Cardiac atrium fibroblast (primary cell): ENCODE measurements at places on chromosomes 7 and 10. TPM values are rescaled to one million over a fixed set of nuclear protein-coding genes. Genes with fewer than 3 reads are reported as not detected.

The NYAP1 gene
- total RNA-seq: 2.4 and 7.0 TPM in 2 replicates

The SFMBT2 gene
- 2.4 and 2.9 TPM in 2 replicates for total RNA-seq

The SPDYE16 gene
- not detected in 2 replicates for total RNA-seq

The TFPI2 gene
- 814 and 1,067 TPM in 2 replicates for total RNA-seq

The CALCR gene
- not detected in 2 replicates for total RNA-seq

The UCN3 gene
- not detected in 2 replicates for total RNA-seq

The PNLIPRP1 gene
- total RNA-seq: not detected in 2 replicates

The FKBP6 gene
- total RNA-seq: not detected in 2 replicates

The TMEM176A gene
- not detected in 2 replicates for total RNA-seq

The LIPJ gene
- not detected in 2 replicates for total RNA-seq

The OR6V1 gene
- total RNA-seq: not detected in 2 replicates

The TMEM26 gene
- total RNA-seq: 0.16 TPM in 1 of 2 replicates, not detected in the other

The HYAL4 gene
- total RNA-seq: 0.16 TPM in 1 of 2 replicates, not detected in the other

The MMD2 gene
- not detected in 2 replicates for total RNA-seq

The AZGP1 gene
- not detected in 2 replicates for total RNA-seq

The WNT2 gene
- not detected in 2 replicates for total RNA-seq

The LIPM gene
- total RNA-seq: not detected in 2 replicates

The HIBADH gene
- 47.1 and 56.9 TPM in 2 replicates for total RNA-seq

The OR2A42 gene
- not detected in 2 replicates for total RNA-seq

The ELN gene
- 22.7 and 36.3 TPM in 2 replicates for total RNA-seq

The AKR1C8 gene
- not detected in 2 replicates for total RNA-seq

The RTKN2 gene
- 0.16 and 0.18 TPM in 2 replicates for total RNA-seq

The MMRN2 gene
- total RNA-seq: 6.1 and 6.8 TPM in 2 replicates

The ICA1 gene
- not detected in 2 replicates for total RNA-seq

The DHX32 gene
- total RNA-seq: 28.2 and 34.0 TPM in 2 replicates

The AGBL3 gene
- total RNA-seq: under 0.01 TPM in 2 replicates

The SEMA3A gene
- 1.1 and 1.6 TPM in 2 replicates for total RNA-seq

The CYP2C8 gene
- total RNA-seq: not detected in 2 replicates

The ERVW-1 gene
- total RNA-seq: not detected in 2 replicates

The TFEC gene
- total RNA-seq: not detected in 2 replicates

The BBS9 gene
- total RNA-seq: 7.8 and 11.2 TPM in 2 replicates

The TMEM270 gene
- total RNA-seq: not detected in 2 replicates
